CD4-positive, alpha-beta memory T cell (primary cell): ENCODE measurements at places on chromosomes 11 and 22.

DNA sequence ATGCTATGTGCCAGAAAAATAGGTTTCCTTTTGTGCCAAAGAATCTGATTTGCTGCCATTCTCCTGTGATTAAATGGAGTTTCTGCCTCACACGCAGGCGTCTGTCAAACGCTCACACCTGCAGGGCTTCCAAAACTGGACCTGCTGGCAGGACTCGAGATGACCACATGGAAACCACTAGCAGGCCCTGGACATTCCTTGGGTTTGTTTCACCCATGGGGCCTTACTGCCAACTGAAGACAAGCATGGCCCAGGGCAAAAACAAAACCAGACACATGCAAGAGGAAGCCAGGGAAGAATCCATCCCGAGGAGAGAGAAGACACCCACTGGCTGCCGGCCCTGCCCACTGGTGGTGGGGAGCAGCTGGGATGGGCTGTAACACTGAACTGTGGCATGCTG is 55.9 kb upstream of the MN1 start:
- no peak for DNase-seq

DNA sequence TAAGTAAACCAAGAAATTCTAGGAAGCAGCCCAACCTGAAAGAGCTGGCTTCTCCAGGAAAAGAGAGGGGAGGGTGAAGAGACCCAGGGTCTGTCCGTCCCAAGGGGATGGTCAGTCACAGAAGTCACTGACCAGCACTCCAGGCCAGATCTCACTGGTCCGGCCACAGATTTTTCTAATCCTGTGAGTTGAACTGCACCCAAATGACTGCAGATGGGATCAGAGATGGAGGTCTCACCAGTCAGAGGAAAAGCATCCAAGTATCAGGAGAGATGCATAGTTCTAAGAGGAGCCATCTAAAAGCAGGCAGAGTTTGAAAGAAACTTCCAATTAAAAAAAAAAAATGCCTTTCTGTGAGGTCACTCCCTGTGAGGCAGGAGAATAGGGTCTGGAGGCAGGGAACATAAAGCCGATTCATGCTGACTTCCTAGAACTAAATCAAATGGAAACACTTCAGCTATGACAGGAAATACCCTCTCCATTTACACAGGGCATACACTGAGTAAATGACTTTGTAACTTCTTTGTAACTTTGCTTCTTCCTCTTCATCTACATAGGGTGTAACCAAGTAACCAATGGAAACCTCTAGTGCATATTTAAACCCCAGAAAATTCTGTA is 144.5 kb downstream of the CCDC34 start:
- no peak for DNase-seq

- DNase-seq = peak; percentile 60
Measured at GRCh38 chr11:116930177-116930576, 92.8 kb upstream of the APOA1 start.

DNA sequence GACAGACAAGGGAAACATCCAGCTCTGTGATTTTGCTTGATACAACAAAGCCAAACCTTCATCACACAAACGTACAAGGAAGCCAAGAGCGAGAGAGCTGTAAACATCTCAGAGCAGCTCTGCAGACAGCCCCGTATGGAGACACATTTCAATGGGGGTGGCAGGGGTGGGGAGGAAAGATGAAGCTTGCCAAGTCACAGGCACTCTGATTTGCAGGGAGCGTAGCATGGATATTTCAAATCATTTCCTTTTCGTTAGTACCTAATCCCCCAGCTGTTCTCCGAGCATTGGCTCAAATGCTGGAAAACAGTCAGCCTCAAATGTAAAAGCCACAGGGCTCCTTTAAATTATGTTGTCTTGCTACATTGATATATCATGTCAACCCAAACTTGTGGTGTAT is 458.9 kb upstream of the CADM1 start:
- no peak for DNase-seq

DNA sequence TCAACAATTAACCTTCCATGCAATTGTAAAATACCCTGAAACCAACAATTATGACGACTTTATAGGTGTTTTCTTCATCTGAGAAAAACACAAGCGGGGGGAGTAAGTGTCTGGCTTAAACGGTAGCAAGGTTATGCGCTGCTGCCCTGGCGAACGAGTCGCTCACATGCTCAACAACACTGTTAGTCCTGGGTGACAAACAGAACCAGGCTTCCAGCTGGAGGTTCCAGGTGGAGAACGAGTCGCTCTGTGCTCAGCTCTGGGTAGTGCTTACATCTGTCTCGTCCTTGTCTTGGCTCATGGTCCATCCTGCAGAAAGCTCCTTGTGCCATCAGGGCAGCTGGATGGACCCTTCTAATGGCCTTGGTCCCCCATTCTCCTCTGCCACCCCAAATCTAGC is 48.2 kb downstream of the PC start:
- DNase-seq = no peak

GRCh38 chr22:49415151-49415951 is 412.3 kb downstream of the BRD1 start:
- DNase-seq = no peak

GRCh38 chr11:45229401-45230020 is 56.6 kb downstream of the SYT13 start:
- DNase-seq = no peak

GRCh38 chr22:50161508-50162390 is 8.8 kb upstream of the PANX2 start:
- no peak for DNase-seq

GRCh38 chr22:24394254-24394653 is 33.1 kb upstream of the ADORA2A start:
- DNase-seq = no peak

GRCh38 chr11:11291041-11292015 is 61.7 kb downstream of the CSNK2A3 start:
- no peak for DNase-seq

- DNase-seq = peak; percentile 14
Measured at GRCh38 chr22:44031158-44031952, 7.3 kb downstream of the PARVB start.

DNA sequence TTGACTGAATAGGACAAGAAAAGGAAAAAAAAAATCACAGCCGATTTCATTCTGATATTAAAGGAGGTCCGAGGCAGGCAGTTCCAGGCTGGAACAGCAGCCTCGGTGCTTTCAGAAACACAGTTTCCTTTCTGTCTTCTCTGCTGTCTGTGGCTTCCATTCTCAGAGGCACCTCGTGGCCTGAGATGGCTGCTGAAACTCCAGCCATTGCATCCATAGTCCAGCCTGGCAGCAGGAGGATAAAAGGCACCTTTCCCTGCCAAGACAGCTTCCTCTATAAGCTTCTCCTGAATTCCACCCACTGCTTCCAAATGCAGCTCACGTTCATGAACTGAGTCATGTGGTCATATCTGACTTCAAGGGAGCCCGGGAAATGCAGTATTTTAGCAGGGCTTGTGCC is 390.5 kb downstream of the TBC1D22A start:
- no peak for DNase-seq

DNA sequence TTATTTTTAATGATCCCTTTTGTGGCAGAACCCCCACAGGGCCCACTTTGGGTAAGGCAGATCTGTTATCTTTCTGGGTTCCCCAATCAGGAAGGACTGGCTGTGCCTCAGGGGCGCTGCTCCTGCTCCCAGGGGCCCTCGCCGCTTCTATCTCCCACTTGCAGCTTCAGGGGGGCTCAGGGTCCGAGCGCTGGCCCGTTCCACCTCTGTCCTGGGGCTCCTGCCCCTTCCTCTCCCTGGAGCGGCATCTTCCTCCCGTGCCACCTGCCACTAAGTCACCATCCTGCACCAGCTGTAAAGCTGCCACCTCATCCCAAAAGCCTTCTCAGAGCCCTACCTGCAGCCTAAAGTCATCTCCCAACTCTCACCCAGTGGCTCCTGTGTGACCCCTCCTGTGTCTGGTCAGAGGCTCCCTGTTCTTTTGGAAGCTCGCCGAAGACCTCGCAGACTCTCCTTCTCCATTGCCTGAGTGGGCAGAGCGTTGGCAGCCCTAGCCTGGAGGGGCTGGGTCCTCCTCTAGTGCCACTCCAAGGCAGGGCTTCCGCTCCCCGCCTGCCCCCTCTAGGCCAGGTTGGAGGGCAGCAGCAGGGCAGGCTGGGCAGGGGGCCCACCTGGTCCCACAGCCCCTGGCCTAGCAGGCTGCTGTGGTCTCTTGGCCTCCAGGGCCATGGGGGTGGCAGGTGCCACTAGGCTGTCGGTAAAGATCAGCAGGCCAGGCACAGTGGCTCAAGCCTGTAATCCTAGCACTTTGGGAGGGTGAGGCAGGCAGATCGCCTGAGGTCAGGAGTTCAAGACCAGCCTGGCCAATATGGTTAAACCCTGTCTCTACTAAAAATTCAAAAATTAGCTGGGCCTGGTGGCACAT is 106.7 kb downstream of the MORC2 start:
- DNase-seq = no peak

DNA sequence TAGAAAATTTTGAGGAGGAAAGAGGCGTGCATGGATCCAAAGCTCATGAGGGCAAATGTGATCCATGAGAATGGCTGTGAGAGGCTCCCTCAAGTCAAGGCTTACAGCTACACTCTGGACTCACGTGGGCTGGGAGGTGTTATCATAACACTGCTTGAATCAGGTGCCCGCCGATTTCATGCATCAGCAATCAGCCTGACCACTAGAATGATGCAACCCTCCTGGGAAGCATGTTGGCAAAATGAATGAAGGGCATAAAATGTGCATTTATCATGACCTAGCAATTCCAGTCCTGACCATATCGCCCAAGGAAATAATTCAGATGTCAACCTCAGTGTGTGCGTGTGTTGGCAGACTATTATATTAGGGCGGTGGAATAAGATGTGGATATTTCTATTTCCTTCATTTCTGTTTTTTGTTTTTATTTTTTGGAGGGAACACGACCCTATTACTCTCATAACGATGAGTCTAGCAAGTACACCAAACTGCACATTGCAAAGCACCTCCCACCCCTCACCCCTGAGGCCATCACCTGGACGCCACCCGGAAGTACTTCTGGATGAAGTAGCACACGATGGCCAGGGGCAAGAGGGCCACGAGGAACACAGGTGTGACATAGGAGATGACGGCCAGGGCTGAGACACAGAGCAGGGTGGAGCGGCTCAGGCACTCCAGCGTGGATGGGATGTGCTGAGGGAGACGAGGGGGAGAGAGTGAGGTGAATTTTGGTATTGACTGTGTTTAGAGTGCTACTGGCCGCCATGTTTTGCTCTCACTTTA is 15.7 kb upstream of the KCNJ11 start:
- DNase-seq = no peak

- no peak for DNase-seq
Measured at GRCh38 chr22:32621656-32622003, 147.0 kb downstream of the FBXO7 start.

- DNase-seq = no peak
Measured at GRCh38 chr11:122862091-122862490, 20.5 kb upstream of the JHY start.

GRCh38 chr11:109762546-109762945 is 330.6 kb upstream of the ZC3H12C start:
- no peak for DNase-seq

GRCh38 chr22:28430466-28431025 is 249.1 kb downstream of the TTC28 start:
- no peak for DNase-seq

GRCh38 chr11:126707498-126707897 is 293.1 kb downstream of the KIRREL3 start:
- DNase-seq = no peak

- no peak for DNase-seq
Measured at GRCh38 chr22:29717789-29718188, 2.0 kb upstream of the CABP7 start.

DNA sequence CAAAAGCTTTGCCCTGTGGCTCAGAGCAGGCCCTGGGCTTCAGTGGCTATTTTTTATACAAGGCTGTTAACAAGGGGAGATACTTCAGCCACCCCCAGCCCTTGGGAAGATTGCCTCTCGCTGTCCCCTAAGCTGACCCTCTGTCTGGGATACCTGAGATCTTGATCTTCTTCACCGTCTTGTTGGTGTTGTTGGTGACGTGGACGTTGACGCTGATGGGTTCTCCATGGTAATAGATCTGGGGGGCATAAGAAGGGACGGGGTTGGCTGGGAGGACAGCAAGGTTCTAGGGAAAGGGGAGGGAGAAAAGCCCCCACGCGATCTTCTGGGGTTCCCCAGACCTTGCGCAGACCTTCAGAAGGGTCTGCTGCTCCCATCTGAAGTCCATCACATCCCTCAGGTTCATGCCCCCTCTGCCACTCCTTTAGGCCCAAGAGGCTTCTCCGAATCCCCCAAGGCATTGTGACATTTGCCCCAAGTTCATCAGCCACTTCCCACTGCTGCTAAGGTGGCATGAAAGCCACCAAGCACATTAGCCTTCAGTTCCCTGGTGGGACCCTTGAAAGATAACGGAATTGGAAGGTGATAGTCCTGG is 36.7 kb downstream of the TPBGL start:
- no peak for DNase-seq

DNA sequence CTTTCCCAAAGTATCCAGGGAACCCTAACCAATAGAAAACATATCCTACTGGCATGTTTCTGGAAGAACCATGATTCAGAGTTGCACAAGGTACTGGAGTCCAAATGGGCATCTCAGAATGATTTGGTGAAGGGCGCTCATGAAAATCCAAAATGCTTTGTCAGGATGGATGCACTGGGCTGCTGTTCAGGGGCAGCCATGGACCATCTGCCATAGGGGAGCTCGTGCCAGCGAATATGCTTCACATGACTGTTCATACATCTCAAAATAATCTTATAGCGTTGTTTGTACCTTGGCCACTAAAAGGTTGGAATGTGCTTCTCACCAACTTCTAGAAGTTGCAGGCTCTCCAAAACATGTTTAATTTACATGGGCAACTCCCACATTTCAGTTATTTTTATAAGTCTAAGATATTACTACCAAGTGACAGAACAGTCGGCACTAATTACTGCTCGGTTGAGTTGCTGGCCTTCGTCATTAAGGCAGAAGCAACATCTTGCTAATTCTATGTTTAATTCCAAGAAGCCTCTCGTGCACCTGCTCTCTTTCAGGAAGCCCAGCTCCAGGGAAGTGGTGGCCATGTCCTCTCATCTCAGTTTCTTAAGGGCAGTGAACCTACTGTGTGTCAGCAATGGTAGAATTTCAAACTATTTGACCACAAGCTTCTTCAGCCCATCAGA is 1497.7 kb downstream of the TBC1D22A start:
- DNase-seq = no peak

DNA sequence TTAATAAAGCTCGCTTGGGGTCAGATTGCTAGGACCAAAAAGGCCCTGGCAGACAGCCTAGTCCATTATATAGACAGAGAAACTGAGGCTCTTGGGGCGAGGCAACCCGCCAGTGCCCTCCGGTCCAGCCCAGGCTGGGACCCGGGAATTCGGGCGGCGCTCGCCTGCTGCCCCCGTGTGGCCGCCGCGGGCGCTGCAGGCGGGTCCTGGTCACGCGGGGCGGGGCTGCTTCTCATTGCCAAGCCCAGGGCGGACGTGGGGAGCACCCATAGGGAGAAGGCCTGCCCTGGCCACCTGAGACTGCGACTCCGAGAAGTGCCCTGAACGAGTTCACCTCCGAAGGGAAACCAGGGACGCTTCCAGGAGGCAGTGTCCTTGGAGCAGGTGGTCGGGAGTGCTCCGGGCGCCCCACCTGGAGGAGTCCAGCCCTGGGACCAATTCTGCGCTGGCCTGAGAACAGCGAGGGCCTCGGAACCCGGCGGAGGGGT is 36.0 kb upstream of the CSNK1E start:
- DNase-seq = peak; percentile 60
